ENCODE measurements at places on chromosomes 13 and 19. TPM values are rescaled to one million over a fixed set of nuclear protein-coding genes. Genes with fewer than 3 reads are reported as not detected.

The SSC5D gene
- total RNA-seq, result 19.3 TPM

The PBX4 gene
- total RNA-seq, result 1.5 TPM

The PSPN gene
- 1.8 TPM for total RNA-seq

The ZNF486 gene
- total RNA-seq, result 4.1 TPM

The FARP1 gene
- 50.9 TPM for total RNA-seq

The LILRA1 gene
- not detected for total RNA-seq

The GADD45GIP1 gene
- 17.7 TPM for total RNA-seq

The DHX34 gene
- total RNA-seq, result 8.3 TPM

The FUT1 gene
- under 0.01 TPM for total RNA-seq

The ZNF562 gene
- 28.6 TPM for total RNA-seq

The ZNF491 gene
- total RNA-seq, result 5.8 TPM

The LCP1 gene
- total RNA-seq, result 0.51 TPM

The CCDC124 gene
- total RNA-seq, result 31.1 TPM

The C19orf67 gene
- not detected for total RNA-seq

The IZUMO2 gene
- not detected for total RNA-seq

The GPR12 gene
- total RNA-seq, result not detected

The ZNF417 gene
- total RNA-seq, result 14.4 TPM

The OR10H1 gene
- total RNA-seq, result not detected

The SIAH3 gene
- total RNA-seq, result not detected

The POGLUT2 gene
- 14.6 TPM for total RNA-seq

The MEDAG gene
- total RNA-seq, result 47.0 TPM

The CNMD gene
- not detected for total RNA-seq

The SYNE4 gene
- under 0.01 TPM for total RNA-seq

The ZIM2 gene
- not detected for total RNA-seq

The MZT1 gene
- total RNA-seq, result 12.9 TPM

The IRGC gene
- not detected for total RNA-seq

The CALM3 gene
- total RNA-seq, result 92.5 TPM

The SLC17A7 gene
- total RNA-seq, result not detected

The PRKCG gene
- not detected for total RNA-seq

The COL5A3 gene
- total RNA-seq, result 0.77 TPM

The NALCN gene
- 1.5 TPM for total RNA-seq

The NOTCH3 gene
- 26.4 TPM for total RNA-seq

The CCNA1 gene
- total RNA-seq, result not detected

The GNA15 gene
- not detected for total RNA-seq

The CATSPERD gene
- total RNA-seq, result not detected

The C19orf85 gene
- not detected for total RNA-seq

The SELENOW gene
- total RNA-seq, result 142 TPM

The ZNF536 gene
- 0.50 TPM for total RNA-seq

The HAUS8 gene
- total RNA-seq, result 2.1 TPM

The ADM5 gene
- total RNA-seq, result 0.26 TPM

The RAX2 gene
- not detected for total RNA-seq

The KIR3DL2 gene
- total RNA-seq, result not detected

The GJB2 gene
- total RNA-seq, result under 0.01 TPM

The DUS3L gene
- total RNA-seq, result 18.7 TPM

The KANK2 gene
- 435 TPM for total RNA-seq

The ZNF112 gene
- total RNA-seq, result 9.1 TPM

The LRP3 gene
- 28.2 TPM for total RNA-seq

The CACNA1A gene
- 1.8 TPM for total RNA-seq

The LYPD5 gene
- 0.50 TPM for total RNA-seq

The FCGBP gene
- total RNA-seq, result 0.51 TPM

The PSG7 gene
- total RNA-seq, result not detected
